ENCODE measurements at places on chromosomes 13 and 19.

DNA sequence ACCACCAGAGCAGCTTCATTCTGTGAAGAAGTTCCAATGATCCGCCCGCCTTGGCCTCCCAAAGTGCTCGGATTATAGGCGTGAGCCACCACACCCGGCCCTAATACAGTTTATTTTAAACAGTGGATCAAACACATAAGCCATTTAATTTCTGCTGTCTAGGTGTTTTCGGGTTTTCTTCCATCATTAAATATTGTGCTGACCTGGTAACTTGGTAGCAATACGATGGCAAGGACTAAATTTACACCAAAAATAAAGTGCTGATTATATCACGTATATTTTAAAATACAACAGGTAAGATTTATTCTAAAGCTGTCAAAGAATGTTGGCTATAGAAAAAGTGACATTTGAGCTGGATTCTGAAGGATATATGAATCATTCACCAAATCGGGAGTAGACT lies 1.3 kb downstream of the MED4 start:
- no peaks in the 10 kb centered on the region for H3K27me3 ChIP-seq
- peaks cover 31% of the 10 kb centered on the region for H3K4me1 ChIP-seq
- H3K36me3 ChIP-seq = peaks cover 6% of the 10 kb centered on the region
- peak overlapping the region; percentile 97 for H3K27ac ChIP-seq

GRCh38 chr13:44048326-44048725 lies 168.6 kb downstream of the LACC1 start:
- no peak overlapping the region for H3K4me3 ChIP-seq
- H3K27ac ChIP-seq = no peak overlapping the region
- H3K36me3 ChIP-seq = peaks cover 9% of the 10 kb centered on the region
- H3K27me3 ChIP-seq = peaks cover 72% of the 10 kb centered on the region
- DNase-seq = no peak
- H3K4me1 ChIP-seq = peaks cover 2% of the 10 kb centered on the region

GRCh38 chr13:57123681-57124080 lies 17.0 kb upstream of the PRR20A start:
- H3K4me3 ChIP-seq = no peak overlapping the region
- no peaks in the 10 kb centered on the region for H3K36me3 ChIP-seq
- H3K4me1 ChIP-seq = no peaks in the 10 kb centered on the region
- no peak for DNase-seq

GRCh38 chr19:41276231-41276630 lies 12.1 kb downstream of the HNRNPUL1 start:
- no peak overlapping the region for H3K27ac ChIP-seq
- no peak for DNase-seq
- peaks cover 21% of the 10 kb centered on the region for H3K4me1 ChIP-seq
- H3K27me3 ChIP-seq = no peaks in the 10 kb centered on the region
- H3K4me3 ChIP-seq = peak overlapping the region; percentile 56

DNA sequence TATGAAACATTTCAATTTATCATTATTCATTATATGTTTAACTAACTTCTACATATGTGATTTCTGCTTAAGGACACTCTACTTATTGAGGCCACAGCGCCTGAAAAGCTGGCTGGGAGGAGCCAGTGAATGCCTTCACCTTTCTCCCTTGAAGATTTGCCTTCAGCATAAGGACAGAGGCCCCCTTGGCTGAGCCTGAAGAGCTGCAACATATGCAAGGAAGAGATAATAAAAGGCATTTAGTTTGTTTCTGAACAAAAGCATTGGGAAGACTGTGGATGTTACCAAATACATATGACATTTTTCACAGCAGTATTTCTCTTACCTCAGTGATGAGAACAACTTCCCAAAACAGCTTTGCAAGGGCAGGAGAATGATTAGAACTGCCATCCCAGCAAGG lies 92.1 kb downstream of the ABCC4 start:
- H3K27me3 ChIP-seq = no peaks in the 10 kb centered on the region
- no peak overlapping the region for H3K27ac ChIP-seq
- DNase-seq = no peak
- no peak overlapping the region for H3K4me3 ChIP-seq

DNA sequence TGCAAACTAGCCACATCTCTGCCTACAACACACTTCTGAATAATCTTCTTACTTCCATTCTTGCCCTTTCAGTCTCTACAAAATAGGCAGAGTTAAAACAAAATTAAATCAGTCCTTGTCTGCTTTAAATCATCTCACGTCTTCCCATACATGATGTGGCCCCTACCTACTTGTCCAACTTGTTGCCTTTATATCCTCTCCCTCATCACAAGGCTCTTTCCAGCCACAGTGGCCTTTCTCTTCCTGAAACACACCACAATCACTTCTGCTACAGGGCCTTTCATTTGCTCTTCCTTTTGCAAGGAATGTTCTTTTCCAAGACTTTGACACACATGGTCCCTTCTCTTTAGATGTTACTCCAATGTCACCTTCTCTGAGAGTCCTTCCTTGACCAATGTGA lies 1.7 kb downstream of the RBM26 start:
- H3K4me1 ChIP-seq = peaks cover 51% of the 10 kb centered on the region
- no peak for DNase-seq
- H3K4me3 ChIP-seq = no peak overlapping the region

GRCh38 chr13:63156816-63157215 lies 1741.2 kb upstream of the PCDH20 start:
- no peaks in the 10 kb centered on the region for H3K36me3 ChIP-seq
- H3K4me3 ChIP-seq = no peak overlapping the region
- DNase-seq = no peak
- no peak overlapping the region for H3K27ac ChIP-seq

DNA sequence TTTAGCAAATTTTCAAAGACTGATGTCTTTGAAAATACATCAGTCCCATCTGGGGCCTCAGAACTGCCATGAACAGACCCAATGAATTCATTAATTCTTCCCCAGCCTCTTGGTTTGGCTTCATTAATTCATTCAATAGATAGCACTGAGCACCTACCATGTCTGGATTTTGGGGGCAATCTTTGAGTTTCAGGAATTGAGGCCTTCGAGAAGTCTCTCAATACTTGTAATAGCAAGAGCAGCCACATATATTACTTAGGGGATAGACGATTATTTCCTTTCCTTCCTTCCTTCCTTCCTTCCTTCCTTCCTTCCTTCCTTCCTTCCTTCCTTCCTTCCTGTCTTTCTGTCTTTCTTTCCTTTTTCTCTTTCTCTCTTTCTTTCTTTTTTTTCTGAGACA lies 64.8 kb downstream of the ALOX5AP start:
- H3K36me3 ChIP-seq = no peaks in the 10 kb centered on the region
- no peaks in the 10 kb centered on the region for H3K27me3 ChIP-seq
- H3K4me3 ChIP-seq = no peak overlapping the region
- H3K27ac ChIP-seq = peak overlapping the region; percentile 39

DNA sequence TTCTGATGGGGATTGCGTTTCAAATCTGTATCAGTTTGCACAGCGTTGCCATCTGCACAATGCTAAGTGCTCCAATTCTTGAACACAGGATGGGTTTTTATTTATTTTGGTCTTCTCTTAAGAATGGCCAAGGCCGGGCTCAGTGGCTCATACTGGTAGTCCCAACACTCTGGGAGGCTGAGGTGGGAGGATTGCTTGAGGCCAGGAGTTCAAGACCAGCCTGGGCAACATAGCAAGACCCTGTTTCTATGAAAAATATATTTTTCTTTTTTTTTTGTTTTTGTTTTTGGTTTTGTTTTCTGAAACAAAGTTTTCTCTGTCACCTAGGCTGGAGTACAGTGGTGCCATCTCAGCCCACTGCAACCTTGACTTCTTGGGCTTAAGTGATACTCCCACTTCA lies 5.5 kb upstream of the YJEFN3 start:
- no peaks in the 10 kb centered on the region for H3K27me3 ChIP-seq
- H3K36me3 ChIP-seq = no peaks in the 10 kb centered on the region
- no peak overlapping the region for H3K27ac ChIP-seq
- peaks cover 8% of the 10 kb centered on the region for H3K4me1 ChIP-seq

- H3K27ac ChIP-seq = no peak overlapping the region
- no peak for DNase-seq
- H3K4me1 ChIP-seq = peaks cover 9% of the 10 kb centered on the region
- no peaks in the 10 kb centered on the region for H3K27me3 ChIP-seq
These were observed 31.1 kb upstream of the MYCBP2 start for GRCh38 chr13:77358001-77358400.

All from T-helper 17 cell (primary cell).